ENCODE measurements at places on chromosomes 11 and 22.

- no peak for DNase-seq
Measured at GRCh38 chr11:10477690-10478046, 22.6 kb downstream of the AMPD3 start.

DNA sequence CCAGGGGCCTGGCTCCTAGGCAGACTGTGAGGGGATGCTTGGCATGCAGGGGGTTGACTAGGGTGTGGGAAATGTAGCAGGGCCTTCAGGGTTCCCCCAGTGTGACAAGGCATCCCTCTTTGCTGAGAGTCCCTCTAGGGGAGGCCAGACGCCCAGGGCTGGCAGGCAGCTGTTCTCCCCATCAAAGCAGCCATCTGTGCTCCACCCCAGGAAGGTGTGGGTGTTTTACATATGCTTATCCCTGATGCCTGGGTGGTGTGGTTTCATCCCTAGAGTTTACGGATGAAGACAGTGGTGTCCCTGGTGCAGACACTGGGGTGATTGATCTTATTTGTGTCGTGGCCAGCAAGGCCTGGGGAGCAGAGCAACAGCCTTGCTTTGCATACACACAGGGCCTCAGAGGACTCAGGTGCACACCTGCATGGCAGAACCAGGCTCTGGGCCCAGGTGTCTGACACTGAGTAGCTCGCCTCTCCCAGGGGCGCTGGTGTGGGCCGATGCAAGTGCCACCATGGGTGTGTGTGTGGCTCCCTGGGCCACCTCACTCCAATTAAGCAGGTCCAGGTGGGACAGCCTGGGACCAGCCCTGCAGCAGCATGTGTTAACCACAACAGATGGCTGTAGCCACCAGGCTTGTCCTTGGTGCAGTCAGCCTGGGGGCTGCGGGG, 74.2 kb downstream of the MED15 start:
- no peak for DNase-seq

GRCh38 chr11:116263019-116263418, 509.8 kb downstream of the BUD13 start:
- DNase-seq = no peak

DNA sequence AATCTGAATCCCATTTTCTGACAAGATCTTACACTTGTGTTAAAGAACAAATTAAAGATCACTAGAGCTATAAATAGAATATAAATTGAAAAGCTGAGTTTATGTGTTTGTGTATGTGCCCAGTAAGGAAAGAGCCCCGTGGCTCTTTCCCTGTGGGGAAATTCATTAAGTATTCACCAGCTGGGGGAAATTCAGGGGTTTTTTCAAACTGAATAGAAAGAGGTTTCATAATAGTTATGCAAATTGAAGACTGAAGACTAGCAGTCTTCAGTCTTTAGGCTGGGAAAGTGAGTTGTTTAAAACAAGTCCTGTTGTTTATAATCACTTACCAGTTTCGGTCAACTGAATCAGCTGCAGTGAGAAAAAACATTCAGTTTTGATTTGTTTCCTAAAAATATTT, 11.3 kb upstream of the MS4A7 start:
- DNase-seq = no peak

DNA sequence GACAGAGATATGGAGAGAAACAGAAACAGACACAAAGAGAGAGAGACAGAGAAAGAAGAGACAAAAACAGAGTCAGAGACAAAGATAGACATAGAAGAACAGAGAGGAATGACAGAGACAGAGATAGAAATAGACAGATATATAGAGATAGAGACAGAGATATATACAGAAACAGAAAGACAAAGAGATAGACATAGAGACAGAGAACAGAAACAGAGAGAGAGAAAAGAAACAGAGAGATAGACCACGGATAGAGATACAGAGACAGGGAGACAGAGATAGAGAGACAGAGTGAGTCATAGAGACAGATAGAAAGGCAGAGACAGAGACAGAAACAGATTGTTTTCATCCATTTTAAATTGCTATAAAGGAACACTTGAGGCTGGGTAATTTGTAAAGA, 12.3 kb upstream of the MPEG1 start:
- DNase-seq = no peak
